ENCODE measurements at places on chromosomes 3 and 15.

DNA sequence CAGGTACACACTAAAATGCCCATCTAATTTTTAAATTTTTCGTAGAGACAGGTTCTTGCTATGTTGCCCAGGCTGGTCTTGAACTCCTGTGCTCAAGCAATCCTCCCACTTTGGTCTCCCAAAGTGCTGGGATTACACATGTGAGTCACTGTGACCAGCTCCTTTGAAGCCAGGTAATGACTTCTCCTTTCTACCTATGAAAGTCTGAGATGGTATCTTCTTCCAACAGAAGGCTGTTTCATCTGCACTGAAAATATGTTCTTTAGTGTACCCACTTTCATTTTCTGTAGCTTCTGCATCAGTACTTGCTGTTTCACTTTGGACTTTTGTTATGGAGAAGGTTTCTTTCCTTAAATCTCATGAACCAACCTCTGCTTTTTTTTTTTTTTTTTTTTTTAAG, 8.8 kb downstream of the OIP5 start:
- no peak for DNase-seq

DNA sequence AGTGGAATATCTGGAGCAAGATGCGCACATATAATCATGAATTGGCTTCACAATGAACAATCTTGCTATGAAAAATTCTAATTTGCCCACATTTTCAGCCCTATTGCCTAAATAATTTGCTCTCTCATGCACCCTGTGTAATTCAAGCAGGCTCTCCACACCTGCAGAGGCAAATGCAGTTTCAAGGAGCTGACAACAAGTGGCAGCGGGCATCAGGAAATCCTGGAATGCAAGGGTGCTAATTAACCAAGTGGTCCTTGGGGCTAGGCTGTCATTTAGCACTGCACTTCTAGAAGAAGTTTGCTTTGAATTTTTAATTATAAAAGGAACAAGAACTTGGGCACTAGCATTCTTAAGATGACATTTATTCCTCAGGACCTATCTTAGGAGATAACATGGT, 56.3 kb upstream of the ICE2 start:
- DNase-seq, result no peak

DNA sequence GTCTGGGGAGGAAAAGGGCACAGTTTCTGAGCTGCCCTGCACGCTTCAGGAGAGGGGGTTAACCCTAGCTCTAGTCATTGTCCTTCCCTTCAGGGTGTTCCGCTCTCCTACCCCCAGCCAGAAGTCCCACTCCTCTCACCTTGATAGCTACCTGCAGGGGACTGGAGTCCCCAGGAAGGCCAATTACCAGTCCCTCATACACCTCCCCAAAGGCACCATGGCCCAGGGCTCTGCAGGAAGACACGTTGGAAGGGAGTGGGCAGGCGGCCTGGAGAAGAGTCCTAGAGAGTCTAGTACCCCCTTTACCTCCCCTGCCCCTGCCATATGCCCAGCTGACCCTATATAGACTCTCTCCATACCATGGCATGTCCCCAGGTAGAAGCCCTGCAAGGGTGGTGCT, 7.9 kb downstream of the LTK start:
- no peak for DNase-seq

- DNase-seq, result no peak
These were observed 466.0 kb upstream of the NR2F2 start for GRCh38 chr15:95864467-95864886.

DNA sequence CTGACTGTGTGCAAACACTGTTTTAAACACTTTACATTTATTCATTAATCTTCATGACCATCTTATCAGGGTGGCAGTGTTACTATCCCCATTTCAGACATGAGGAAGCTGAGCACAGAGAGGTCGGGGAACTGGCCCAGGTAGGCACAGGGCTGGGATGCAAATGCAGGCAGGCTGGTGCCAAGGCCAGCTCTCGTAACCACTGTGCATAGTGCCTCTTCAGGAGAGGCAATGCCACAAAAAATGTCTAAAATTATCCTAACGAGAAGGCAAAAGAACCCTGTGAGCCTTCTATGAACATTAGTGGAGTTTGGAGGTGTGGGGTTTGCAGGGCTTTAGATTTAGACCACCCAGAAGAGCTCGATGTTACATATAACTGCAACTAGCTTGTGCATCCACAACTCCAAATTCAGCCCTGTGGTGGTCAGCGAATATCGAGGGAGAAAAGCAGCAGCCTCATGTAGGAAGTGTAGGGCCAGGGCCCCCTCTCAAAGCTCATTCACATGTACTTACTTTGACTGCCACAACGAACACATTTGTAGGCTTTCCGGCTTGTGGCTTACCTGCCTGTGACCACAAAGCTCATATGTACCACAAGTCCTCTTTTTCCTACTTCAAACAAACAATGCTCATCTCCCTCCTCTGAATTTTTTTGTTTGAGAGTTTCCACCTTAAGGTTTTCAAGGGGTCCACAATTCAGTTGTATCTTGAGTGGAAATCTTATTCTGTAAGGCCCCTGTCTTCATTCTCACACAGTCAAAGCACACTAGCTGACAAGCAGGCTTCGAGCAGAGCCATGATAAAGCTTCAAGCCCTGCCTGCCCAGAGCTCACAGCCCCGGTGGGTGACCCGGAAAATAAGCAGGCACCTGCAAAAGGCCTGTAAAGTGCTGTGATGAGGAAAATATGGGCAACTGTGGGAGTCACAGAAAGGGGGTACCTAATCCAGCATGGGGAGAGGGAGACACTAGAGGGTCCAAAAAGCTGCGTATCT, 722.9 kb upstream of the CFAP20DC start:
- no peak for DNase-seq

DNA sequence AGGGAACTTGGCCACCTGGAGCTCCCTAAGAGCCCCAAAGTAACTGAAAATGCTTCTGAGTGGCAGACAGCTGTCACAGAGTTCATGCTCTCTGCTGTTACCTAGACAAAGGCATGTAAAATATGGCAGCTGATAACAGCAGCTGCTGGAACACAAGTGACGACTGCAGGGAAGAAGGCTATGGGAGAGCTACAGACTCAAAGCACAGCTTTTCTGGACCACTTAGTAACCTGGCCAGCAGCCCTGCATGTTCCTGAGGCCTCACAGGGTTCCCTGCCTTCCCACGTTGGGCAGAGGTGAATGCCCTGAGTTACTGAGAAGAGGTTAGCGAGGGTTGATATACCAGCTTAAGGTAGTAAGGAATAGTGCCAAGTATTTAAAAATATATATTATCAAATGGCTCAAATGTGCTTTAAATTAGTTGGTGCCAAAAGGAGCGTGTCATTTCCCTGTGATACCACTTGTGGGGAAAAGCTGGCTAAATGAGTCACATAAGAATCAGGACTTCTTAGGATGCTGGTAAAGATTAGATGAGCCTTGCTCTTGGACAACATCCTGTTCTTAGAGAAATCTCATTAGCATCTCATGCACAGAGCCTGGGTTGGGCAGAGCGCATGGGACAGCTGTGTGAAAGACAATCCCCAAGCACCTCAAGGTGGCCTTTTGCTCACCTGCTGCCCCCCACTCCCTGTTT, 76.4 kb upstream of the SCN5A start:
- DNase-seq, result no peak

GRCh38 chr3:182715006-182715405, 78.3 kb upstream of the ATP11B start:
- DNase-seq, result no peak

DNA sequence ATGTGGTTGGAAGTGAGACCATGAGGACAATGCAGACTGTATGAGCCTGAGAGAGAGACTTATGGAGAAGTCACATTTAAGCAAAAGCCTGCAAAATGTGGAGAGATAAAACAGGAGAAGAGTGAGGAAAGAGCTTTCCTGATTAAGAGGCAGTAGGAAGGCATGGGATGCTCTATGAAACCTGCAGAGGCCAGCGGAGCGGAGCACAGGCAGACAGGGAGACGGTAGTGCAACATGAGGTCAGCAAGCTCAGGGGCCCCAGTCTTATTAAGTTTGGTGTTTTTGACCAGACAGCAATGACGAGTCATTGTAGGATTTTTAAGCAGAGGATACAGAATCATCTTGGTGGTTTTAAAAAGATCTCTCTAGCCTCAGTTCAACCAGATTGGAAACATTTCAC, 721.5 kb upstream of the GOLIM4 start:
- no peak for DNase-seq

- no peak for DNase-seq
These were observed 1055.2 kb downstream of the IGSF11 start for GRCh38 chr3:117979466-117979865.

DNA sequence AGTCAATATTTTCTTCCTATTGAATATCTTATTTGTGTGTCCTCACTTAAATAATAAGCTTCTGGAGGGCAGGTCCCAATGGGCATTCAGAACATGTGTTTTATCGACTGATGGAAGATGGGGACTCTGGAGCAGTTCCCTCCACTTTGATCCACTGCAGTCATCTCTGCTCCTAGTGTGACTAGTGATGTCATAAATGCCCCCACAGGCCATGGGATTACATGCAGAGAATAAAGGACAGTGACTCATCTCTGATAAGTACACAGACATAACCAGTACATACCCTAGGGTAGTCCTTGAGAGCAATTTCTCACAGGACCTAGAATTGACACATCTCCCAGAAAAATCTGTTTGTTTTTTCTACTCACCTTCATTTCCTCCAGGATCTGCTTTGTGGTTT, 49.4 kb upstream of the FMN1 start:
- no peak for DNase-seq

GRCh38 chr15:27081676-27082418, 110.9 kb downstream of the GABRG3 start:
- no peak for DNase-seq

GRCh38 chr15:76964157-76964556, 30.8 kb upstream of the PSTPIP1 start:
- no peak for DNase-seq

DNA sequence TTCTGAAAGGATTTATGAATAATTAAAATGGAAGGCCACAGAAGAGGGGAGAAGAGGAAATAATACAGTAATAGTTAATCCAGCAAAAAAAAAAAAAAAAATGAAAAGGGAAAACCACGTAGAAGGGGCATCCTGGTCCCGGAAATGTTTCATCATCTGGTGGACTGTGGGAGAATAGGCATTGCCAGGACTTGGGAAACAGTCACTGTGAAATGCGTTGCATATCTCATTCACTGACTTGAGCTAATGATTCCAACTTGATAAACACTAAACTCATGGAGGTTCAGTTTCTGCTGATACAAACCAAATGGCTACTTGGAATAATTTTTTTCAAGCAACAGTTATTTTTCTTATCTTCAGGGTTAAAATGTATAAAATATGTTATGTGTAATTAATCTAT, 3.2 kb downstream of the XCR1 start:
- DNase-seq, result no peak

GRCh38 chr3:115699706-115700105, 76.4 kb downstream of the GAP43 start:
- DNase-seq, result no peak

DNA sequence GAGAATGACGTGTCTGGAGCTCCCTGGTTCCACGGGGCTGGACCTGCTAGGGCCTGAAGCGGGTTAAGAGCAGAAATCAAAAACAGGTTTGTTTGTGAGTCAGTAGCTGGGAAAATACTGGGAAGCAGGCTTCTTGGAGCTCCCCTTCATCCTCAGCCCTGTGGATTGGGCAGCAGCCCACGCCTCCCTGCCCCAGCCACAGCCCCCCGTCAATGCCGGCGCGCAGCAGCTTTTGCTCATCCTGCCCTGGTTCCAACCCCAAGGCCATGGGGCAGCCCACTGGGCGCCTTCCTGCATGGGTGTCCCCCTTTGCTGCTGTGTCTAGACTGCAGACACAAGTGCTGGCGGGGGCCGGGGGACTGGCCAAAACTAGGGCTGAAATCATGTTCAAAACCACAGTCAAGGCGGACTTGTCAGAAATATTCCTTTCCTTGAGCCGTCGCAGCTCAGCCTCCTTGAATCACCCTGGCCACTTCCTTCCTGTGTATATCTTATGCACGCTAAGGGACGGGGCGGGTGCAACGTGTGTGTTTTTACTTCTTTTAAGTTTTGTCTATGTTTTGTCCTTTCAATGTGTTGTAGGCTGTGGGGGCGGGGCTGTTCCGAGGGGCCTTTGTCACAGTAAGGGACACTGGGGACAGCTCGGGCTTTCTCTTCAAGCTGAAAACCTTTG, 108.1 kb downstream of the KLF13 start:
- DNase-seq, result no peak

GRCh38 chr3:187327845-187328244, 36.3 kb upstream of the MASP1 start:
- no peak for DNase-seq

DNA sequence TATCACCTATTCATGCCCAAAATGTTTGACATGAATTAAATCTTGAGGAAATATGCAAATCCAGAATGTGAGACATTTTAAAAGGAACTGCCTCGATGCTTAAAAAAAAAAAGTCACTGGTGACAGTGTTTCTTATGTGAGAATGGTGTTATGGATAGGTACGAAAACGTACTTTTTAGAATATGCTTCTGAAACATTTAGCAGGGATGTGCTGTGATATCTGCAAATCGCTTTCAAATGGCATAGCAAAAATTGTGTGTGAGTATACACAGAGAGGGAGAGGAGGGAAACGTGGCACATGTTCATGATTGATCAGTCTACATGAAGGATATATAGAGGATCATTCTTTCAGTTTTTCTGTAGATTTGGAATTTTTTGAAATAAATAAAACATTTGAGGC, 16.0 kb downstream of the CCNB2 start:
- no peak for DNase-seq

DNA sequence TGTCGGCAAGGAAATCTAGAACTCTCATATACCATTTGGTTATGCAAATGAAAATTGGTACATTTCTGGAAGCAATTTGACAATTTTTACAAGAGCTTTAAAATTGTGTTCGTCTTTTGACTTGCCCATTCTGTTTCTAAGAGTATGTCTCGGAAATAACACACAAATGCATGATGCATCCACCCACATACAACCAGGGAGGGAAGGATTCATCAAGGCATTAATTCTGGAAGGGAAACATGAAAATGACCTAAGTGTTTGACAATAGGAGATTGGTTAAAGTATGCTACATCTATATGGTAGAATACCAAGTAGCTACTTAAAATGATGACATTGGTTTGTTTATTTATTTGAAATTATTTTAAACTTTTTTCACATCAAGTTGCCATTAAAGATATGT, 58.6 kb downstream of the PIAS1 start:
- no peak for DNase-seq

DNA sequence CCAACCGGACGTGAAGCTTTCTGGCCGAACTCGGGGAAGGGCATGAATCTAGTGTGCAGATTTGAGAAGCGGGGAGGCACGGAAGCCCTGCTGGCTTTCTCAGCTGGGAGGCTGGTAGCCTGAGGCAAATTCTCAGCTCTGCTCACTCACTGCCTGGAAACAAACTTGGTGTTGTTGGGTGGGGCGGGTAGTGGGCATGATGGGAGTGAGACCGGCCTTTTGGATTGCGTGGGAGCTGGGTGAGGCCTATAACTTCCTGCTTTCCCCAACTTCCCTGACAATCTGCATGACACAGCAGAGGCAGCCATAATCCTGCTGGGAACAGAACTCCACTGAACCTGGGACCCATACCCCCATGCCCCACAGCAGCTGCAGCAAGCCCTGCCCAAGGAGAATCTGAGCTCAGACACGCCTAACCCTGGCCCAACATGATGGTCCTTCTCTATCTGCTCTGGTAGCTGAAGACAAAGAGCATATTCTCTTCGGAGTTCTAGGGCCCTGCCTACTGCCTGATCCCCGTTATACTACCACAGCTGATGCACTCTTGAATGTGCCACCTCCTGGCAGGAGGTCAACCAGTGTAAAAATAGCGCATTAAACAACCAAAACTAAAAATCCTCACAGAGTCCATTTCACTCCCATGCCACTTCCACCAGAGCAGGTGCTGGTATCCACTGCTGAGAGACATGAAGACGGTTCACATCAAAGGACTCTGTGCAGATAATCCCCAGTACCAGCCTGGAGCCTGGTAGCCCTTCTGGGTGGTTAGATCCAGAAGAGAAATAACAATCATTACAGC, 44.7 kb downstream of the CEP70 start:
- DNase-seq, result no peak

GRCh38 chr3:14922863-14923262, 24.5 kb upstream of the NR2C2 start:
- no peak for DNase-seq
